ENCODE measurements at places on chromosomes 6 and 20.

DNA sequence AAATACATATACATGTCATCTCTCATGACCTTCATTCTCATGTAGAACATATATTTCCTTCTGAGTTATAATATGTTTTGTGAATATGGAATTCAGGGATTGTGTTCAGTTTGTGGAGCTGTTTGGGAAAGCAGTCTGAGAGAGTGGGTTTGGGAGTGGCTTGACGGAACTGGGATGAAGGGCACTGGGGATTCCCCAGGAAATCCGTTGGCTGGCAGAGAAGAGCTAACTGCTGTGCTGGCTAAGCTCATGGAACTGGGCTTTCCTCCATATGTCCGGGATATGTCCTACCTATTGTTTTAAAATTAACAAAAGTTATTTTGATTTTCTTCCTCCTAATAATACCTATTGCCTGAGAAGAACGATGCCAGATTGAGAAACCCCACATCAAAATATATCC, 359.5 kb upstream of the FLRT3 start:
- DNase-seq = no peak

DNA sequence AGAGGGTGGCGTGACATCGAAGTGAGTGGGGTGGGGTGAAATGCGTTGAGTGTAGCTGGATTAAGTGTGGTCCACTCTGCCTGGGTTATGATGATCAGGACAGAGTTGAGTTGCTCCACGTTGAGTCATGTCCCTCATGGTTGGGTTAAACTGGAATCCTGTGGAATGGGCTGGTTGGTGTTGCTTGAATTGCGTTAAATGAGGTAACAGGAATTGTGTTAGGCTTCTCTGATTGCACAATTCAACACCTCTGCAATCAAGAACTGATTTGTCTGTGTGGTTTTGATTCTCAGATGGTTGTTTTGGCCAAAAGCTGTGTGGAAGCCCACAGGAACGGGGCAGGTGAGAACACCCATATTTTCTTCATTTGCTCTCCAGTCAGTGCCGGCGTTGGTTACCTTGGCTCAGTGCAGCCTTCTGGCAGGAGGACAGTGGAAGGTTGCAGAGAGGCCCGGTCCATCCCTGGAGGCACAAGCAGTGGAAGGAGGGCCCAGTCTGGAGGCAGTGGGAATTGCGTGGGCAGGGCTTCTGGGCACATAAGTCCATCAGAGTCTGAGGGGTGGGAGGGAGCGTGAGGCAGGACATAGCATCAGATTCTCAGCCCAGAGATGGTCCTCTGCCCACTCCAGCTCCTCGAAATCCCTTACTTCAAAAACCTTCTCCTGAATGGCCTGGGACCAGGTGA, 11.6 kb downstream of the NOTCH4 start:
- no peak for DNase-seq

DNA sequence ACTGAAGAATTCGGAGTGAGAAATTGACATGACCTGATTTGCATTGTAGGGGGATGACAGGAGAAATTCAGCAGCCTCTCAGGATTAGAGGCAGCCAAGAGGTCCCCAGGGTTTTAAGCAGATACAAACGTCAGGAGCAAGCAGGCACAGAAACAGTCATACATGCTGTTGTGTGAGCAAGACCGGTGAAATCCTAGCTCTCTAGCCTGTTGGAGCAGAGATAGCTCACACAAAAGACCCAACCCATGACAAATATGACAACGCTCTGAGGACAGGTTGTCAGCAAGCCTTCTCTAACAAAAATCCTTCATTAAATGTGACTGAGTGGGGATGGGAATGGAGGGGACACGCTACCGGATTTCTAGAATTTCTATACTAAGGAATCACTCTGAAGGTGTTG, 23.0 kb upstream of the AKAP12 start:
- DNase-seq = no peak

GRCh38 chr20:32537657-32538525, 47.2 kb downstream of the NOL4L start:
- DNase-seq = no peak

GRCh38 chr6:47413752-47414422, 63.7 kb upstream of the CD2AP start:
- DNase-seq = no peak

GRCh38 chr6:44073612-44074438, 53.4 kb downstream of the MRPL14 start:
- no peak for DNase-seq

DNA sequence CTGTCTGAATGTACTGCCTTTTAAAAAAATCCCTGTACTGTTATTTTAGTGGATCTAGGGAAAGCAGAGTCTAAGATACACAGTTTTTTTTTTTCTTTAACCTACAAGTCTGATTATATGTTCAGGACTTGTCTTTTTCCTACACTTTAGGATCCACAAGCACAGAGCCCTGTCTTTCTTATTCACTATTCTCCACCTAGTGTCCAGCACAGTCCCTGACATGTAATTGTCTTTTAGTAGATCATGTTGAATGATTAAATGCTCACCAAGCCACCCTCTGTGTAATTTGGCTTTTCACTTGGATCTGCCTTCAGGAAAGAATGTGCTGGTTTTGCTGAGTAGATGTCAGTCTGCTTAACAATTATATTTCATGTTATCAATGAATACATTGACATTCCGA, 35.8 kb upstream of the YWHAB start:
- no peak for DNase-seq

DNA sequence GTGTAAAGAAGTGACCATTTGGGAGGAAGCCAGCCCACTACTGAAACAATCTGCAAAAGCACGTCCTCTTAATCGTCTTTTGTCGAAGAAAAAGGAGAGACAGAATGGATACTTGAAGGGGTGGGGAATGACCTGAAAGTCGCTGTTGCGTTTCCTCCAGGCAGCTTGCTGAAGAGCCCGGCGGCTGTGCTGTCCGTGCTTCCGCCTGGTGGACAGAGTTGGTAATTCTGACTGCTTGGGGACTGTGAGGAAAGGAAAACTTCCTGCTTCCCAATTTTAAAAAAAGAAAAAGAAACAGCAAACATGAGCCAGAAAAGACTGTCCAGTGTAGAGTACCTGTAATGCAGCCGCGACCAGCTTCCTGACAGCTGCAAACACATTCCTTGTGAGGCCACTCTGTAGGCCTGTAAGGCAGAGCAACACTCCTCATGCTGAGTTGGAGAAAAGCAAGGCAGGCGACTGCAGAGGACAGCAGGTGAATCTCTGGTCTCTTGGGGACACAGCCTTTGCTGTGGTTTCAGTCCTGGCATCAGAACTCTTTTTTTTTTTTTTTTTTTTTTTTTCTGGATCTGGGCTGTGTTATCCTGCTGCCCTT, 251.1 kb upstream of the TBX18 start:
- DNase-seq = no peak

GRCh38 chr6:73666393-73666792, 12.6 kb upstream of the SLC17A5 start:
- DNase-seq = no peak

GRCh38 chr6:133254552-133255228, 13.5 kb downstream of the EYA4 start:
- DNase-seq = no peak
